Stimulated activated CD8-positive, alpha-beta memory T cell treated with anti-CD3 and anti-CD28 coated beads, Interleukin-12 subunit alpha, Interleukin-12 subunit beta, amount 100 ng/mL, for 4 hours (primary cell): ENCODE measurements at places on chromosomes 13 and 19.

GRCh38 chr13:30870049-30870884 lies 35.8 kb upstream of the MEDAG start:
- no peak for DNase-seq

GRCh38 chr19:9786819-9787218 lies 18.3 kb upstream of the ZNF846 start:
- no peak for DNase-seq

DNA sequence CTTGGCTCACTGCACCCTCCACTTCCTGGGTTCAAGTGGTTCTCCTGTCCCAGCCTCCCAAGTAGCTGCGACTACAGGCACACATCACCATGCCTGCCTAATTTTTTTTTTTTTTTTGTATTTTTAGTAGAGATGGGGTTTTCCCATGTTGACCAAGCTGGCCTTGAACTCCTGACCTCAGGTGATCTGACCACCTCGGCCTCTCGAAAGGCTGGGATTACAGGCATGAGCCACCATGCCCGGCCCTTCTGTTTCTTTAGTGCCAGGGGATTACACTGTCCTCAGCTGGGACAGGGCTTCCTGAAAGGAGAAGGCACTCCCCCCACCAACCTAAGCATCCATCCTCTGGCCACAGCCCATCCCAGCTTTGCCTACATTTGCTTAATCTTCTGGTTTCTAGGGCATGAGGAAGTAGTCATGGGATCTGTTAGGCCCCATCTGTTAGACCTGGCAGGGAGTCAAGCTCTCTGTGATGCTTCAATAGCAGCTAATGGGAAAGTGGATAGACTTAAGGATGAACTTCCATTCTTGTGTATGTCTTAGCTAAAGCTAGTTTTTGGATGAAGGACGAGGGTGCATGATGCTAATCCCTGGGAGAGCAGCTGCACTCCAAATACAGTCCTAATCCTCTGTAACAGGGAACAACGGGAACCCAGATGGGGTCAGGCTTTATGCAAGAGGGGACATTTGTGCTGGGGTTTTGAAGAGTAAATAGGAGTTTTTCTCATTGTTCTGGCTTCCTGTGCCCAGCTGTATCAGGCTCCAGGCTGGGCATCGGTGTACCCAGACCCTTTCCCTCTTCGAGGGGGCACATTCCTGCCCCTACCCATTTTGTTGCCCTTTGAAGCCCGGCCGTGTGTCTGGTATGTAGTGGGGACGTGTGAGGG lies 2.6 kb downstream of the VAV1 start:
- DNase-seq, result no peak

DNA sequence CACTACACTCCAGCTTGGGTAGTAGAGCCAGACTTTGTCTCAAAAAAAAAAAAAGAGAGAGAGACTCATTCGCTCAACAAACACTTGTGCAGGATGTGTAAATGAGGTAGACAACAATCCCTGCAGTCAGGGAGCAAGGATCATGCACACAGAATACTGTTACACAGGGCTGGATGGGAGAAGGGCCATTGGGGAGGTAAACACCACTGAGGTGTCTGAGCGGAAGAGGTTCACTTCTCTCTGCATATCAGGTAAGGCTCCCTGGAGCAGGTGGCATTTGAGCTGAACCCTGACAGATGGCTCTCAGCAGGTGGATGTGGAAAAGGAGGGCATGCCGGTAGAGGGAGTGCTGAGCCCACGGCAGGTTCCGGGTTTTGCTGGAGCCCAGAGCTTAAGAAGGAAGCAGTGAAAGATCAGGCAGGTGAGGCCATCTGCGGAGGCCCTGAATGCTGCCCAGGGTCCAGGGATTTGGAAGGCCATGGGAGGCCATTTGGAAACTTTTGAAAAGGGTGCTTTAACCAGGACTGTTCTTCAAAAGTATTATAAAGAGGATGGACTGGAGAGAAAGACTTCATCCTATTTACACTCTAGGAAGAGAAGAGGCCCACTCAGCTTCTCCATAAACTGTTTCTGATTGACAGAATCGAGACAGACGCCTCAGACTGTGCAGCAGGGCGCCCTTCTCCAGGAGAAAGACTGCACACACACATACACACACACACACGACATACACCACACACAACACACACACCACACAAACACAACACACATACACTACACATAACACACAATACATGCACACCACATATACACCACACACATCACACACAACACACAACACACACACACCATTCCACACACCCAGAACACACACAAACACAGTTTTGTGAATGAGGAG lies 199.4 kb downstream of the USP12 start:
- DNase-seq, result no peak

DNA sequence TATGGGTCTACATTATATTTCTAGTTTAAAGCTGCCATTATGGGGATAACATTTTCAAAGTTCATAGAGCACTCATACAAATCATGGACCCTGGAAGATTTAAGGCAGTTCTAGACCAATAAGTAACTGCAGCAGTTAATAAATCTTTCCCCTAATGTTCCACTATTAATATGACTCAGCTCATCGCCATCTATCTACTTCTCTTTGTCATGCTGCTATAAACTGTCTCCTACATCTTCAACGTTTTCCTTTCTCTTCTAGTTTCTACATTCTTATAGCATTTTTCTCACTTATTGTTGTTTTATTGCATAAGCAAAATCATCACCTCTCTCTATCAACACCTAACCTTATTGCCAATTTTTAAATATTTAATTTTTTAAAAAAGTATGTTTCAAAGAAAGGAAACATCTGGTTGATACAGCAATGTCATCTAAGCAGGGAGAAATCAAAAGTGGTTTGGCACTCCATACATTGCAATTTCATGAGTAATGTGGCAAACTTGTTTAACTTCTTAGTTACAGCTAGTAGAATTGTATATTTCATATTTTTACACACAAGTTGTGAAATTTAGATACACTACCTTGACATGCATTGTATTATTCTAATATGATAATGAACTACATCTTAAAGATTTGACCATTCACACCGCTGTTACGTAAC lies 1500.4 kb upstream of the MIR17HG start:
- no peak for DNase-seq

DNA sequence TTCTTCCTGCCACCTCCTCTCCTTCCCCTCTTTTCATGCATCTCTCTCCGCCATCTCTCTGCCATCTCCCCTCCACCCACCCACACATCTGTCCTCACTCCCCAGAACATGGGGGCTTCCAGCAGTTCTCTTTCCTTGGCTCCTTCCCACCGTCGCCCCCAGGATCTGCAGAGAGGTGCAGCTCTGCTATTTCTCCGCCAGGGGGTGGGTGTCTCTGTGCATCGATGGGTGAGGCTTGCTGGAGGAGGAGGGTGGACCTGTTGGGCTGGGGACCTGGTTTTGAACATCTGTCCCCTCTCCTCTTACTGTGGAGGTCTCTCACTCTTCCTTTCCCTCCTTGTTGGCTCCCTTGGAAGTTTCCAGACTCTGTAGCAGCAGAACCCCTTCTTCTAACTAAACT lies 51.7 kb downstream of the MYH14 start:
- DNase-seq, result no peak

DNA sequence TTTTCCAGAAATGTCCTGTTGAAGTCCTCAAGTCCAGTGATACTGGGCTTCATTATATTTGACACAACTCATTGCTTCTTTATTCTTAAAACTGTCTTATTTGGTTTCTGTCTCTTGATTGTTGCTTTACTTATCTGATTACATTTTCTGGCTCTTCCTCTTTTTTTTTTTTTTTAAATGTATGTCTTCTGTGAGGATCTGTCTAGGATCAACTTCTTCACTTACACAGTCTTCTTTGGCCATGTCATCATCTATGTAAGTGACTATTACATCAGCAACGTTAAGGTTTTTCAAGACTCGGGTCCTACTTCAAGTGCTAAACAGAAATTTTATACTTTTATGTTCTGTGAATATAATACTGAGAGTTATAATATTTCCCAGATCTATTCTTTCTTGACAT lies 162.1 kb downstream of the PDS5B start:
- DNase-seq, result no peak

GRCh38 chr13:26468265-26468801 lies 89.2 kb upstream of the WASF3 start:
- no peak for DNase-seq
